Fibroblast of the aortic adventitia (primary cell): ENCODE measurements at places on chromosomes 6 and 20.

- DNase-seq: no peak
These were observed 2.0 kb upstream of the ZNFX1 start for GRCh38 chr20:49279677-49280462.

DNA sequence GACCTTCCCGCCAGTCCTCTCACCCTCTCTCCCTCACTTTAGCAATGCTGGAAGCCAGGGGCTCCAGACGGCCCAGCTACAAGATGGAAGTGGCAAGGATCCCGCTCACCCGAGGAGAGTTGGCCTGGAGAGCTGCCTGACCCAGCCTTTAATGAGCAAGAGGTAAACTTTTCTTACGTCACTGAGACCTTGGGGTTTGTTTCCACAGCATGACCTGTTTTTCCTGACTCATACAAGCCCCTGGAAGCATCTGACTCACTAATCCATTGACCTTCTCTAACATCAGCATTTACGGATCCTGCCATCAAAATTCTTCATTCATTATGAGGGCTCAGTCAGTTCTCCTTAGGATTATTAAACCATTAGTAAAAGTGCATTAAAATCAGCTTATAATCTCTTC, 120.4 kb downstream of the MYLK4 start:
- peak; percentile 96 for DNase-seq

GRCh38 chr6:37878150-37878710, 58.7 kb downstream of the ZFAND3 start:
- no peak for DNase-seq

DNA sequence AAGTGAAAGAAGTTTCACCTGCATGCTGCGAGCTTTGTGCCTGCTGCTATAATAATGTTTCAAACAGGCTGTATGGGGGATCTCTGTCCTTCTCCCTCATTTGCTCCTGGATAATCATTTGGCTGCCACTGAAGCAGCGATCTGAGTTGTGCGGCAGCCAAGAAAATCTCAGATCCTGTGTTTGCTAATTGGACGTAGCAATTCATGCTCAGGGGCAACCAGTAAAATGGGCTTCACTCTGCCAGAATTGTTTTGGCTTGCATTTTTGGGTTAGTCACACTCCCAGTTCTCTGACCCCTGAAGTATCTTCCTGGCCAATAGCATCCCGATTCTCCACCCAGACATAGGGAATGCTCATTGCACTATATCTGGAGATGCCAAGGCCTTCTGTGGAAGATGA, 13.7 kb upstream of the STXBP5 start:
- no peak for DNase-seq

GRCh38 chr6:119683671-119684070, 334.1 kb upstream of the MAN1A1 start:
- DNase-seq: no peak

GRCh38 chr20:37885593-37886503, 17.1 kb upstream of the VSTM2L start:
- no peak for DNase-seq

DNA sequence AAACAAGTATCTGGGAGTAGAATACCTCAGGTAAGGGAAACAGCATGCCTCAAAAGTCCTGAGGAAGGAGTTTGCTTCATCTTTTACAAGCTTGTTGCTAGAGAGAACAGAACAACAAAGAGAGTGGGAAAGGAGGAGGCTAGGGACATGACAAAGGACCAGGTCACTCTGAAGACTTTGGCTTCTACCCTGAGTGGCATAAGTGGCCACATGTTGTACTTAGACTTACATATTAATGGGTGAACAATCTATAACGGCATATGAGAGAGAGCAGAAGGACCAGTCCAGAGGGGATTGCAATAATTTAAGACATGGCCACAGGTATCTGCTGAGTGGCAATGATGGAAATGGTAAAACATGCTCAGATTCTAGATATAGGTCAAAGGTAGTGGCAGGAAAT, 668.3 kb upstream of the ADGRB3 start:
- DNase-seq: no peak

DNA sequence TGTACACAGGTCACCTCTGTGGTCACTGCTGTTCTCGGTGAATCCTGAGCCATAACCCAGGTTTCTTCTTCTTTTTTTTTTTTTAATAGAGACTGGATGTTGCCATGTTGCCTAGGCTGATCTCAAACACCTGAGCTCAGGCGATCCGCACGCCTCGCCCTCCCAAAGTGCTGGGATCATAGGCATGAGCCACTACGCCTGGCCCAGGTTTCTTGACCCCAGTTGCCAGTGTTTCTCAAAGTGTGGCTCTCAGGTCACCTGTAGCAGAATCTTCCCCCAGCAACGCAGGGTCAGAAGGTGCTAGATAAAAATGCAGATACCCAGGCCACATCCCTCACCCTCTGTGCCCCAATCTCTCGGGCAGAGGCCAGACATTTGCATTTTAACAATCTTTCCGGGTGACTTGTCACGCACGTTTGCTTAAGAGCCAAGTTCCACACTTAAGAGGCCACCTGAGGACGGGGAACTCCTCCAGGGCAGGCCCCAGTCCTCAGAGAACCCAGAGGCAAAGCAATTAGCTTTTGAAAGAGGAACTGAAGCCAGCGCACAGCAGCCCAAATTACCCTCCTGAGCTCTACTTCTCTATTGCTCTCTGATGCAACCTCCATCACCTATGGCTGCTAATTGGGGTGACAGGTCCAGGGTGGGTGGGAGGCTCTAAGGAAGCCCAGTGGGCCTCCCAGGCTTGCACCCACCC, 81.8 kb downstream of the NFATC2 start:
- DNase-seq: no peak

- no peak for DNase-seq
These were observed 20.5 kb upstream of the TTPAL start for GRCh38 chr20:44455126-44455525.

- DNase-seq: no peak
These were observed 112.2 kb downstream of the SULF2 start for GRCh38 chr20:47672886-47673670.

- no peak for DNase-seq
These were observed 222.9 kb downstream of the PREX1 start for GRCh38 chr20:48604936-48605335.

DNA sequence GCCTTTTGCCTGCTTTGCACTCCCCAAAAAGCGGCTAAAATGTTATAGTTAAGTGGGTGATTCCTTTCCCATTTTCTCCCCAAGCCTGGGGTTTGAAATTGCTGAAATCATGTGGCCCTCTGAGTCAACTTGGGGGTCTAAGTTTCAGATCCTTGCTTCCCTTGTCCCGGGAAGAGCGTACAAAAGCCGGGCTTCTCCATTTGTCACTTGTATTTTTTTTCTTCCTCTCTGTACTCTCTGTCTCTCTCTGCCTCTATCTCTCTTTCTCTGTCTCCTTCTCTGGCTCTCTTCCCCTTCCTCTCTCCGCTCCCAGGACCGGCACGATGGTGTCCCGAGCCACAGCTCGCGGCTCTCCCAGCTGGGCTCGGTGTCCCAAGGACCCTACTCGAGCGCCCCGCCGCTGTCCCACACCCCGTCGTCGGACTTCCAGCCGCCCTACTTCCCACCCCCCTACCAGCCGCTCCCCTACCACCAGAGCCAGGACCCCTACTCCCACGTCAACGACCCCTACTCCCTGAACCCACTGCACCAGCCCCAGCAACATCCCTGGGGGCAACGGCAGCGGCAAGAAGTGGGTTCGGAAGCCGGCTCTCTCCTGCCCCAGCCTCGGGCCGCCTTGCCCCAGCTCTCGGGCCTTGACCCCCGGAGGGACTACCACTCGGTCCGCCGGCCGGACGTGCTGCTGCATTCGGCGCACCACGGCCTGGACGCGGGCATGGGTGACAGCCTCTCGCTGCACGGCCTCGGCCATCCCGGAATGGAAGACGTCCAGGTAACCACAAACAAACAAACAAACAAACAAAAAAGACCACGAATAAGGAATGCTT, 4.6 kb downstream of the TFAP2B start:
- DNase-seq: no peak

DNA sequence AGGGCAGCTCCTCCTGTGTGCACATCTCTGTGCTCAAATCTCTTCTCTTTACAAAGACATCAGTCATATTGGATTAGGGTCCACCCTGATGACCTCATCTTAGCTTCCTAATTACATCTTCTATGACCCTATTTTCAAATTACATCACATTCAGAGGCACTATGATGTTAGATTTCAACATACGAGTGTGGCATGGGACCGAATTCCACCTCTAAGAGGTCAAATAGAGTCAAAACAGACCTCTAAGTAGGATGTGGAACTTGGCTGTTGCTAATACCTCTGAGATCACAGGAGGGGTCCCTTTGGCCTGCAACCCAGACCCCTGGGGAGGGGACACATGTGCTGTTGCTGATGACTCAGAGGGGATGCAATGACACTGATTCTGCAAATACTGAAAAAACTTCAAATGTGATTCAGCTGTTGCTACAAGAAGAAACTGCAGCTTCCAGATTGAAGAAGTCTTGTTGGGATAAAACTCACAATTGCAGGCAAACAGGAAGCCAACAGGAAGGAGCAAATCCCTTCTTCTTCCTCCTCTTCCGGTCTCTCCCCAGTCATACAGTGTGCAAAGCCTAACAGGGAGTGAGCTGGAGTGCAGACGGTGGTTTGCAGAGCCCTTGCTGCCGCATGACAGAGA, 216.2 kb downstream of the MYLK4 start:
- DNase-seq: peak; percentile 16

GRCh38 chr20:49697071-49697470, 16.6 kb downstream of the B4GALT5 start:
- DNase-seq: no peak

DNA sequence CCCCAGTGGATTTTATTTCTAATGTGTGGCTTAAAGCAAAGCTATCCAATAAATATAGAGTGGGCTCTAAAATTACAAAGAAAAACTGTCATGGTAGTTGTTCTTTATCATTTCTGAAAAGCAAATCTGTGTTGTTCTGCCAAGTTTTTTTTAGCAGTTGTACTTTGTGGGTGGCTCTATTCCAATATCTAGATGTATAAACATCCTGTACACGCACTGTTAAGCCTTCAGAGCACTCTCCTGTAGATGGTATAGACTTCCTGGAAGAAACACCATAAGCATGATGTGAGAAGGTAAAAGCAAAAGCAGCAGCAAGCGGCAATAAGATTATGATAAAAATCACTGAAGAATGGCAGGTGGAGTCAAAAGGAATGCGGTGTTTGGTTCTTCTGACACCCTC, 21.5 kb upstream of the TMEM30A start:
- no peak for DNase-seq

GRCh38 chr6:19538096-19538495, 299.1 kb upstream of the ID4 start:
- no peak for DNase-seq

DNA sequence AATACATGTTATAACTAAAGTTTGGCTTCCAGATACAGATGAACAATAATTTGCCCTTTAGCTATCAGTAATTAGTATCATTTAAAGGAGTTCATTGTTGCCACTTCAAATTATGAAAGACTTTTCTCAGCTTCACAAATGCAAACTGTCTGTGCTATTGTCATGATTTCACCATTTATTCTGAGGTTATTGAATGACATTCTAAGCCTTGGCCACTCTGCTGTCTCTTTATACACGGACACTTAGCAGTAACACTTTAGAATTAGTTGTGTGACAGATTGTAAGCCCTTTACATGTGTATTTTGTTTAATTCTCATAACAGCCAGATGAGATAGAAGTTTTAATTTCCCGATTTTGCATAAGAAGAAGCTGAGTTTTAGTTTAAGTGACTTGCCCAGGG, 176.6 kb downstream of the SLC35F1 start:
- DNase-seq: no peak

- peak; percentile 2 for DNase-seq
These were observed 3.4 kb downstream of the COL9A1 start for GRCh38 chr6:70299456-70299855.

DNA sequence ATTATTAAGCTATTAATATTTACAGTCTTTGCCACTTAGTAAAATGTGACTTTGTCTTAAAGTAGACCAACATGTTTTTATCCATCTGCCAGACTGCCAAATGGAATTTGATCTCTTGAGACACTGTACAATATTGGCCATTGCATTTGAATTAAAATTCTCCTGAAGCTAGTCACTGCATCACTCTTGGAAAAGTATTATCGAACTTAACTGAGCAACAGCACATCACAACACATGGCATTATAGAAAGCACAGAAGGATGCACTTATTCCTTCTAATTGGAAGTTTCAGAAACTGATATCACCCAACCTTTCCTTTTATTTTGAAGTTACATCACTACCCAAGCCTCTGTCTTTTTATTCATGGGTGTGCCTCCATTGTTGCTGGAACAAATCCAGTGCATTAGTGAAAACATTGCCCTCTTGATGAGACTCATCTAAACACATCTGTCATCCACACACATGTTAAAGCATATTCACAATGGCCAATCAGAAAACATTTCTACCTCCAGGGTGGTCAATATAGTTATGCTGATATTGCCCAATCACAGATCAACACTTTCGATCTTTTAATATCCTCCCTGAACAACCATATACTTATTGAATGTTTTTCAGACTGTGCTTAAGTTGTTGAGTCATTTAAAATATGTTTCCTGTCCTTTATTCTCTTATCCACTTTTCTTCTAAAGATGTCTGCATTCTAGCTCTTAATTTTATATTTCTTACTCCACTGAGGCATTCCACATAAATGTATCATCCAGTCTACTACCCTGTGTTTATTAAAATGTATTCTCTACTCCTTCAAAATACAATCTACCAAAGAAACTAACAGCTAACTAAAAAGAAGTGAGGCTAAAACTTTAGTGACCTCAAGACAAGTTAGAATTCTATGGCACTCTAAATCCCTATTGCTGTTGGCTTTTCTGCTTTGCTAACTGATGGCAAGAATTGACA, 535.0 kb downstream of the RFPL4B start:
- DNase-seq: peak; percentile 45

DNA sequence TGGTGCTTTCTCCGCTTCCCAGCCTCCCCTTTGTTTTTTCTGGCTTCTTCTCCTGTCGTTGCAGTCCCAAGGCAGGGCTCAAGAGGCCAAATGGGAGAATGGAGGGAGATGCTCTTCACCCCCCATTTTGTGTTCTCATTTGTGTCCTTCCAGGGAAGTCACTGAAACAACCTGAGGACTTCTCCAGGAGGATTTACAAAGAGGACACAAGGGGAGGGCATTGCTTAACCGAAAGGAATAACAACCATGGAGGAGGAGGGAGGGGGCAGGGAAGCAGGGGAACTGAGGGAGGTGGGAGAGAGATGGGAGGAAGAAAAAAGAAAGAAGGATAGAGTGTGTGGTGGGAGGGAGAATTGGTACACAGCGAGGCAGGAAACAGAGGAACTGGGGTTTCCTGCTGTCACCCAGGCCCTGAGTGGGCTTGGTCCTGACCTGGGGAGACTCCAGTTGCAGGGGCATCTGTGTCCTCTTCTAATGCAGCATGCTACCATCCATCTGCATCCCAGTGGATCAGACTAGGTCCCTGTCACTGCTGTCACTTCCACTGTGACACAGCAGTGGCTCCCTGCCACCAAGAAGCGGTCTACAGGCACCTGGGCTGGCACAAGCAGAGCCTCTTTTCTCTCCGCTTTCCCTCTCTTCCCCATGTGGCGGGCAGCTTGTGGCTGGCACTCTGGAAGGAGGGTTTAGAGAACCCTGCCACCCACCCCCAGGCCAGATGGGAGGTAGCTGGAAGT, 17.1 kb upstream of the MLN start:
- no peak for DNase-seq

DNA sequence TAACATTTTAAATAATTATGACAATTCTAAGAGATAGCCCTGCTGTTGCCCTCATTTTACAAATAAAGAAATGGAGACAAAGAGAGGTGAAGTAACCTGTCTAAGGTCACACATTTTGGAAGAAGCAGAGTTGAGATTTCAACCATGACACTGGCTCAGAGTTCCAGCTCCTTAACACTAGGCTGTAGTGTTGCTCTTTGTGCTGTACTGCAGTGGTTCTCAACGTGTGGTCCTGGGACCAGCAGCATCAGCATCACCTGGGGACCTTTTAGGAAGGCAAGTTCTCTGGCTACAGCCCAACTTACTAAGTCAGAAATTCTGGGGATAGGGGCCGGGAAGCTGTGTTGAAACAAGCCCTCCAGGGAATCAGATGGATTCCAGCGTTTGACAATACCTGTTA, 62.4 kb upstream of the FERMT1 start:
- DNase-seq: no peak
